Mucosa of gallbladder (tissue), 1 donor: ENCODE measurements at places on chromosomes 3 and 15.

DNA sequence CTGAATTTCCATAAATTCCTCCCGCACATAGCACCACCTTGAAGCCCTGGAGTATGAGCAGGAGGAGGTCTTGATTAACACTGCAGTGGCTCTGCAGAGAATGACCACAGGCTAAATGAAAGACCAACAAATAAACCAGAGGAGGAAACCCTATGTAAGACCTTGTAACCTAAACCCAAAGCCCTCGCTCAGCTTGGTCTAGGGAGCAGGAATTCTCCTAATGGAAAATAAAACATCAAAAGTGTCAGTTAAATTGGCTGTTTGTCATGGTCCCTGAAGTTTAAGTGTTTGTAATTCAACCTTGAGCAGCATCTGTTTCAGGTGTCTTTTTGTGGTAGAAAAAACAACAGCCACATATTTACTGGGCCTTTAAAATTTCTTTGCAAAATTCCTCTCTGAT lies 9.2 kb upstream of the UBE2Q2 start:
- no peak for DNase-seq

DNA sequence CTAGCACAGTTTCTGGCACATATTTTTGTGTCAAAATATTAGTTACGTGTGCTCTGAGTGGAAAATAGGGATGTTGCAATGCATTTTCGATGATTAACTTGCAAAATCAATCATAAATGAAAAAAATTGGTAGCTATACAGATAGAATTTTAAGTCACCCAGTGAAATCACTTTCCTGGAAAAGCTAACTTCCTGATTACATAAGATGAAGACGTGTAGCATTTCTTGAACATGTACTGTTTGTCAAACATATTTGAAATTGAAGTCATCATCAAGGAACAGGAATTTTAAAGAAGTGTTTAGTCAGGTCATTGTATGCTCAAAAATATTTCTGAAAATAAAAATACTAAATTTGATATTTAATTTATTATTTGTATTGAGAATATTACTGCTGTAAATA lies 977.7 kb downstream of the PLOD2 start:
- no peak for DNase-seq

DNA sequence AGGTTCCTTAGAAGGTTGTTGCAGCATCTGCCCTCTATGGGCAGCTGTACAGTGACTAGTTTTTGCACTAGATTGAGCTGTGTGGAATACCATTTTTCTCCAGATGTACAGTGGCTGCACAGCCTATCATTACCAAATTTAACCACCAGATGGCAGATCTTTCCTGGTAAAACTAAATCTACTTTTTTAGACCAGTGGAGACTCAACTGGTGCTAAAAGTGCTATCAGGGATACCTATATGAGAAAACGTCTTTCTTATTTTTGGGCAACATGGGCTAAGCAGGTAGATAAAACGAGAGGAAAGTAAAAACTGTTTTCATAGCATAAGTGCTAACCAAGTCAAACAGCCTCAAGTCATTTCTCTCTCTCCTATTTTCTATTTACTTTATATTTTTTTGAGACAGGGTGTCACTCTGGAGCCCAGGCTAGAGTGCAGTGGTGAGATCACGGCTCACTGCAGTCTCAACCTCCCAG lies 21.2 kb downstream of the IGSF10 start:
- DNase-seq = peak; percentile 50

DNA sequence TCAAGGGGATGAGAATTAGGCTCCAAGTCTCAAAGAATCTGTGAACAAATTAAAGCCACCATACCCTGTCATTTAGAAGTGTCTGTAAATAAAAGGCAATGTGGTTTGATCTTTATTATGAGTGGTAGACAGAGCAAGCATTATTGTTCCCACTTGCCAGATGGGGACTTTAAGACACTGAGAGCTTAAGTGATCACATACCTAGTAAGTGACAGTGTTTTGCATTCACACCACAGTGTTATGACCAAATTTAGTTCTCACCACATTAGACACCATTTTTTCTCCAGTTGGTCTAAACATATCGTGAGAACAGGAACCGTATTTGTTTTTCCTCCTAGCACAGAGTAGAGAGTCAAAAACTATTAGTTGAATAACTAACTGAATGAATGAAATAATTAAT lies 13.2 kb upstream of the ZBED2 start:
- DNase-seq = no peak

- no peak for DNase-seq
Observed at GRCh38 chr3:5798809-5799208, 611.3 kb downstream of the EDEM1 start.

- DNase-seq = no peak
Observed at GRCh38 chr15:61853195-61853594, 207.1 kb downstream of the VPS13C start.

DNA sequence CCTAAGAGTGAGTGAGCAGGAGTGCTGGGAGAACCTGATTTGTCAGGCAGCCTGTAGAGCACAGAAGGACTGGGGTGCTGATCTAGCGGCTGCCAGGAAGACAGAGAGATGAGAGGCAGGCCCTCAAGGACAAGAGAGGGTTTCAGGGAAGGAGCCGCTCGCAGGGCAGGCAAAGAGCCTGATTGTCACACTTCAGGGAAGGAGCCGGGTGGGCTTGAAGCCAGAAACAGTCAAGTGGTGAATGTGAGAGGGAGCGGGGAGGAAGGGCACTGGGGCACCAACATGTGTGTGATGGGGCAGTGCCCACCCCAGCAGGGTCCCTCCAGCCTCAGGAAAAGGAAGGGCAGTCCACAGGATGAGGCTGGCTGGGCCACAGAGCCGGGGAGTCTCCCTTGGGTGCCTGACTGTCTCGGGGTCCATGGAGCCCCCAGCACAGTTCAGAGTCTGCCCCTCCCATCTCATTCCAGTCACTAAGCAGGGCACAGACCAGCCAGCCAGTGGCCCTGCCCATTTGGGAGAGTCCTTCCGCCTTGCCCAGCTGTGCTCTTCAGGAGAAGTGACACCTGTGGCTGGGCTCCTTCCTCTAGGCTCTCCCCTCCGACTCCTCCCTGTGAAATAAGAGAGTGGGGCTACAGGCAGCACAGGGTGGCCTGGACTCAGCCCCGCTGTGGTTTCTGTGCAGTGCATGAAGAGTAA lies 148.6 kb downstream of the RAB11A start:
- no peak for DNase-seq

DNA sequence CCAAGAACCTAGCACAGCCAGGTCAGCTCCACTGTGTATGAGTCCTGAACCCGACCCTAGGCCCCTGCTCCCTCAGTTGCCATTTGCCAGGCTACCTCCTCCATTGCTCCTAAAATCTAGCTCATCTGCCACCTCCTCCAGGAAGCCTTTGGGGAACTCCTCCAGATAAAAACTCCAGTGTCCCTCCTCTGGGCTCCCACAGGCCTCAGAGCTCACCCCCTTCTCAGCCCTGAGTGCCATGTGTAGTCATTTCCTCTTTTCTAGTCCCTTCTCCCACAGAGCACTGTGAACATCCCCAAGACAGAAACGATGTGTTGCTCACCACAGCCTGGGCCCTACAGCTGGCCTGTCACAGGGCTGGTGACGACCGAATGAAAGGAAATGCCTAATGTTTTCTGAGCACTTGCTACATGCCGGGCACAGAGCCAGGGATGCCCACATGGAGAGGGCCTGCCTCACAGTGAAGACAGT lies 61.0 kb downstream of the IQSEC1 start:
- DNase-seq = peak; percentile 77

GRCh38 chr15:65189102-65189740 lies 4.1 kb upstream of the CLPX start:
- peak; percentile 27 for DNase-seq

- DNase-seq = no peak
Observed at GRCh38 chr3:127673191-127674100, 694 bp downstream of the ABTB1 start.

GRCh38 chr3:15903164-15903563 lies 105.4 kb upstream of the ANKRD28 start:
- no peak for DNase-seq

GRCh38 chr15:83207660-83208366 lies at the start of gene HDGFL3:
Gene HDGFL3, minus strand, starts transcription at chr15:83207823. Its CDS starts 409 bp downstream, at chr15:83207414.
- DNase-seq = peak; percentile 36

GRCh38 chr3:38019658-38020341 lies 9.6 kb downstream of the PLCD1 start:
- no peak for DNase-seq

GRCh38 chr3:97612632-97613031 lies 151.9 kb upstream of the ARL6 start:
- no peak for DNase-seq

GRCh38 chr3:174529298-174529697 lies 329.8 kb upstream of the NAALADL2 start:
- no peak for DNase-seq

DNA sequence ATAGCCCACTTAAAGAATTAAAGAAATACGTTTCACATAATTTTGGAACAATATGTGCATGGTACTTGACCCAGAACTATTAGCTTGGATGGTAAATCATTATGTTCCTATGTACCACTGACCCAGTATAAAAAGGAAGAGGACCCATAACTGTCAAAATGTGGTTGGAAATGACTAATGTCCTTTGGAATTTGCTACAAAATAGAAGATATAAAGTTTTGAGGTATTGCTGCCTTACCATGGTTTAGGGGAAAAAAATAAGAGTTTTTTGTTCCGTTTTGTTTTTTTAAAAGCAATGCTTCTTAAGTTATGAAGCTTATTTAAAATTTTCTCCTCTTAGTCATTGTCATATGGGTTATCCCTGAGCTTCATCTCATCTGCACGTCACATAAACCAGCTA lies 15.8 kb upstream of the TFDP2 start:
- DNase-seq = no peak

DNA sequence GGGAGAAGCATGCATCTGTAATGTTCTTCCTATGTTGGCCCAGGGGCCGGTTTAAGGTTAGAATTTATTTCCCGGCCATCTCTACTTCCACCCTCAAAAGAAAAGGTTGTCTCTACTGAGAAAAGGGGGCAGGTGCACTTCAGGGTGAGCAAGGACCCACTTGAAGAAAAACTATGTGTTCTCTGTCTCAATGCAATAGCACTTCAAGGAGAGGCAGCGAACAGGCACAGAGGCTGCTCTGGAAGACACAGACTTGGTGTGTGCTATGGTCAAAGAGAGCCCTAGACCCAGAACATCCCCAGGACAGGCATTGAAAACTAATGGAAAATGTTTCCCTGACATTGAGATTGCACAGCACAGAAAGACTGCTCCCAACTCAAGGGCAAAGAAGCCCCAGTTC lies 7.6 kb downstream of the MINDY4B start:
- DNase-seq = no peak

- peak; percentile 93 for DNase-seq
Observed at GRCh38 chr3:172153335-172153861, 114.0 kb downstream of the FNDC3B start.

DNA sequence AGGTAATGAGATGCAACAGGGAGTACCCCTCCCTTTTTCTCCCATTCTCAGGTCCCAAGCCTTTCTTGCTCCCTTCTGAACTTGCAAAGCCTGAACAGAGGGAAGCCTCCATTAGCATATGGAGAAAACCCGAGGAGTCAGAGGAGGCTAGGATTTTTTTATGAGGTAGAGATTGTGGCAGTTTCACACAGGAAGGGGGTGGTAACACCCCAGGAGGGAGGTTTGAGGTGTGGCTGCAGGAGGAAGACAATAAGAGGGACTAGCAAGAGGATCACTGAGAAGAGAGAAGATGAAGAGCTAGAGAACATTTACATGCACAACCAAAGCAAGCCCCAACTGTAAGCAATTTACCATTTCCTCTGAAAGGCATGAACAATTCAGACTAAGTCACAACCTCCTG lies 322.7 kb downstream of the SV2B start:
- no peak for DNase-seq

DNA sequence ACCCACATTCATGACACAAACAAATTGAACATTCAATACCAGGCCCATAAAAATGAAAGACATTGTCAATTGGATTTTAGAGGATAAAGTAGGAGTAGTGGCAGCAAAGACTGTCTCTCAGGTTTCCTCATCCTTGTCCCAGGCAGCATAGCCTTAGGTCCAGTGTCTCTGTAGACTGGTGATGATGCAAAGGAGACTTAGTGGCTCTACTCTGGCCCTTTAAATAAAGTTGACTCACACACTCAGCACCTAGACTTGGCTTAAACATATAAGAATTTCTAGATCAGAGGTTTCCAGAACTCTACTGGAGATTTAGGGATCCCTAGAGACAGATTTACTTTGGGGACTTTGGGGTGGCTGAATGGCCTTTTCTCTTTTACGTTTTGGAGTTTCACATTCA lies 166.6 kb downstream of the NR1D2 start:
- DNase-seq = no peak

- DNase-seq = peak; percentile 12
Observed at GRCh38 chr15:100596792-100597191, 5.2 kb downstream of the LINS1 start.

DNA sequence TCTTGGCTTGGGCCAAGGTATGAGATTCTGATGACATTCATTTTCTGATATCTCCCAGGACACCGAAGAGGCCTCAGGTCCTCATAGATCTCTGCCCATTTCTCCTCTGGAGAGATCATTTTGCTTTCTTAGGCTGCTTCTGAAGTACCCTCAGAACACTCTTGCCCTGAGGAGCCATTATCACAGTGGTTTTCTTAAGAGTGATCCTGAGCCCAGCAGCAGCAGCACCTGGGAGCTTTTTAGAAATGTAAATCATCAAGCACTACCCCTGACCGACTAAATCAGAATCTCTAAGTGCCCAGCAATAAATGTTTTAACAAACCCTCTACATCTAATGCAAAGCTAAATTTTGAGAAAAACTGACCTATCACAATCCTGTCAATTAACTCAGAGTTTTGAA lies 40.6 kb upstream of the SLC9A9 start:
- DNase-seq = no peak

GRCh38 chr3:66748175-66748876 lies 247.5 kb upstream of the LRIG1 start:
- DNase-seq = no peak

- no peak for DNase-seq
Observed at GRCh38 chr3:100277255-100277800, 16.5 kb downstream of the TBC1D23 start.

- DNase-seq = no peak
Observed at GRCh38 chr15:60913900-60914299, 315.2 kb downstream of the RORA start.

- no peak for DNase-seq
Observed at GRCh38 chr3:114831861-114832260, 315.2 kb downstream of the ZBTB20 start.

DNA sequence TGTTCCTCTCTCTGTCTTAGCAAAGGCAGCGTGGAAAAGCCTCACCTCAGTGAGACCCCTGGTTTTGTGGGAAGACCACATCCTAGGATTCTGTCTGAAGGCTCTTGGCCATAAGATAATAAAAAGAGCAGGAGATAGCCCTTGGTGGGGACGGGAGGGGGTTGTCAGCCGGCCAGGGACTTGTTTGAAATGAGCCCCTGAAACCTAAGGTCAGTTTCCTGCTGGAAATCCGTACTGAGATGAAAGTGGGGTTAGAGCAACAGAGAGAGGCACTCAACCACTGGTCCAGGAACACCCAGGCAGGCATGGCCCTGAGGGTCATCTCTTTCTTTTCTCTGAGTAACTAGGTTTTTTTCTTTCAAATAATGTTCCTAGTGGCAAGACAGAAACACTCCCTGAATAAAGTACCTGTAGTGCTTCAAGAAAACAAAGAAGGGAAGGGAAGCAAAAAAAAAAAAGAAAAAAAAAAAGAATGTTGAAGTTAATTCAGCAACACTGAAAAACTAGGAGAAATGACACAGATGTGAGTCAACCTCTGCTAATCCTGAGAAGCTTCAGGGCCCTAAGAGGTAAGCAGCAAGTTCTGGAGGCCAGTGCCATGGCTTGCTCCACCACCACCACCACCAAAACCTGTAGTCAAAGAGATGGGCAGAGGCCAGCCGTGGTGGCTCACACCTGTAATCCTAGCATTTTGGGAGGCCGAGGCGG lies 3.2 kb downstream of the ITGB5 start:
- DNase-seq = no peak

GRCh38 chr3:30347679-30348216 lies 258.7 kb upstream of the TGFBR2 start:
- no peak for DNase-seq

GRCh38 chr3:3666664-3667063 lies 132.6 kb upstream of the LRRN1 start:
- no peak for DNase-seq
